ENCODE measurements at places on chromosomes 4 and X.

GRCh38 chr4:85058551-85058950, 92.1 kb upstream of the WDFY3 start:
- DNase-seq = no peak

DNA sequence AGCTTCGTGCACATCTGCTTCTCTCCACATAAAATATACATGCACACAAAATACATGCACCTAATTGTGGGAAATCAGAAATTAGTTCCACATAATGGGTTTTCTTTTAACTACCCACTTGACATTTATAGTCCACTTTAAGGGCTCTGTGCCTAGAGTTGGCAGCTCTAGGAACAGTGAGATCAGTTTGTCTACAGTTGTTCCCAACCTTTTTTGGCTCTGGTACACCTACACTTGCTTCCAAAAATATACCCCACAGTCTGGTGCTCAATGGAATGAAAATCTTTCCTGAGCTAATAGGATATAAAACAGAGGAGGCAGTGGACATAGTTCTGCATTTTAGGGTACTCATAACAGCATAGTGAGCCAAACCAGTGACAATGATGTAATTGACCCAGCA, 36.1 kb downstream of the HDAC8 start:
- DNase-seq = no peak

DNA sequence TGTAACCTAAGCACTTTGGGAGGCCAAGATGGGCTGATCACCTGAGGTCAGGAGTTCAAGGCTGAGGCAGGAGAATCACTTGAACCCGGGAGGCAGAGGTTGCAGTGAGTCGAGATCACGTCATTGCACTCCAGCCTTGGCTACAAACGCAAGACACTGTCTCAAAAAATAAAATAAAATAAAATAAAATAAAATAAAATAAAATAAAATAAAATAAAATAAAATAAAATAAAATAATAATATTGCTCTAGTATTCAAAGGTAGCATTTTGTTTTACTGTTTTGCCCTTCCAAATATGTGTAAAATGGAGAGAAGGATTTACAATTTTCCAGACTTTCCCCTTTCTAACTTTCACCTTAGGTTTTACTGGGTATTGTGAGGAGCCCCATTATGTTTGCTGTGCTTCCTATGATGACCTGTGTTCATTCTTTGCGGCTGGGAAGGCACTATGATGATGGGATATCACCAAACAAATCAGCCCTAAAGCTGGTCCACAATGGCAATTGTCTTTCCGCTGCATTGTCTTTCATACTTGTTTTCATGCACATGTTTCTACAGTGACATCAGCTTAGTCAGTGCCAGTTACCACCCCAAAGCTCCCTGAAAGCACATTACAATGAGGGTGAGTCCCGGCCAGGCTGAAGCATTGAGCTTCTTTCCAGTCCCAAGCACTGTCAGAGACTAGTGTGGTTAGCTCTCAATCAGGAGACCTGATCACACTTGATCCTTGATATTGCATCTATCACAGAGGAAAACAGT, 50.8 kb downstream of the DTHD1 start:
- DNase-seq = no peak

DNA sequence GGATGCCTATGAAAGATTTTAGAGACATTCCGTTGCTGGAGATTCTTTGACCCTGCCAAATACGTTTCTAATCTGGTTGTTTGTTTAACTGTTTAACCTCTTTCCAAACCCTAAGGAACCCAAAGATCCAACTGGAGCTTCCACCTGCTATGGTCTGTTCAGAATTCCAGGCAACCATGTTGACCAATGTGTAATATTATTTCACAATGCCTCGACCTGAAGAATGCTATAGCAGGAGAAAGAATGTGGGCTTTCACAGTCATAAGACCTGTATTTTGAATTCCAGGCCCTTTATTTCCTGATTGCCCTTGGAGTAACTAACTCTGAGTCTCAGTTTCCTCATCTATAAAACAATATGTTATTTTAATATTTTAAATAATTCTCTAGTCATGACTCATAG, 90.8 kb downstream of the COL25A1 start:
- DNase-seq = no peak

DNA sequence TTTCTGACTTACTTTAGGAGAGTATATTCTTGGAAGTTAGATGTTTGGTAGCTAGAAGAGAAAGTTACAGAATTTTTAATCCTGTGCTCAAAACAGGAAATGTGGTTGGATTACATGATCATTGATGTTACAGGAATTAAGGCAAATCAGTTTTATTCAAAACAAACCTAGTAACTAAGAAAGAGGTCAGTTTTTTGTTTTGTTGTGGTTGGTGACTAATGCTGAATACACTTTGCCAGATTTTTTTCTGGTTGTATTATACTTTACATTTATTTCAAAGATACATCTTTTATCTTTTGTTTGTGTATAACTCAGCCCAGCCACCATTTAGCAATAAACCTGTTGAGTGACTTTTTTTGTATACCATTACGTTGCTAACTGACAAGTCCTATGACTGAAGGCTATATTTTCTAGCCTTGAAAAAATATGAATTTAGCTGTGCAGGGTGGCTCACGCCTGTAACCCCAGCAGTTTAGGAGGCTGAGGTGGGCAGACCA, 116.7 kb downstream of the KLHL8 start:
- no peak for DNase-seq

GRCh38 chrX:132834741-132835140, 123.7 kb downstream of the HS6ST2 start:
- no peak for DNase-seq

Data from stimulated activated CD8-positive, alpha-beta memory T cell treated with anti-CD3 and anti-CD28 coated beads, Interleukin-4, amount 100 ng/mL, for 4 hours (primary cell).